ENCODE measurements at places on chromosomes 6 and 20.

DNA sequence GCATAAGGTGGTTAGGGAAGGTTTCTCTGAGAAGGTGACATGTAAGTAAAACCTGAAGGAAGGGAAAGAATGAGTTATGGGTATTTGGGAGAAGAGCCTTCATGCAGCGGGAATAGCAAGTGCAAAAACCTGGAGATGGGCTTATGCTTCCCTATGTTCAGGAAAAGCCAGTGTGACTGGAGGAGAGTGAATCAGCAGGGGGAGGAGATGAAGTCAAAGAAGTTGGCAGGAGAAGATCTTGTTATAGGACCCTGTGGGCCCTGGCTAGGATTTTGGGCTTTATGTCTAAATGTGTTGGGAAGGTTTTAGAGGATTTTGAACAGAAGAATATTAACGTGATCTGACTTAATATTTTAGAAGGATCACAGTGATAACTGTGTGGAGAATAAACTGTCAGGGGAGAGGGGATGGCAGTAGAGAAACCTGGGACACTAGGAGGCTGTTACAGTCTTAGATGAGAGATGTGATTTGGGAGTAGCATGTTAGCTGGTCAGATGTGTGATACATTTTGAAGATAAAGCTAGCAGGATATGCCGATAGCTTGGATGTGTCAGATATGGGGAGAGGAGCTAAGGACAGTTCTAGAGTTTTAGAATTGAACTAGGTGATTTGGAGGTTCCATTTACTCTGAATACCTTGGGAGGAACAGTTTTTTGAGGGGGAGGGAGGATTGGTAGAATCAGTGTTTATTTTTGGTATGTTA, 41.0 kb downstream of the PHF3 start:
- no peak for DNase-seq

DNA sequence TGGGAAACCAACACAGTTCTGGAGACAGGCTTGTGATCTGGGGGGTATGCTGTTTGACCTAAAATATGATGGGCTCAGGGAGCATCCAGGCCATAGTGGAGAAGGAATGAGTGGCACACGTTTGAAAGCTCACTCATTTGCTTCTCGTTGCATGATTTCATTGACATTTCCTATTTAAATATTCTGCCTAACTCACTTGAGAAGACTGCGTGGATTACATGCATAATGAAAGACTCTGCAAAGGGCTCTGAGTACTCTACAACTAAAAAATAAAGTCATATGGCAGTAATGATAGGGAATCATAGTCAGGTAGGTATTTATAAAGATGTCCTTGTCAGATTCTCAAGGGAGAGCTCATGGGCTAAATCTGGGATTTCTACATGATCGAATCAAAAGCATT, 117.9 kb downstream of the LAMP5 start:
- DNase-seq, result no peak

GRCh38 chr6:147855803-147856482, 347.5 kb downstream of the SAMD5 start:
- DNase-seq, result peak; percentile 1

DNA sequence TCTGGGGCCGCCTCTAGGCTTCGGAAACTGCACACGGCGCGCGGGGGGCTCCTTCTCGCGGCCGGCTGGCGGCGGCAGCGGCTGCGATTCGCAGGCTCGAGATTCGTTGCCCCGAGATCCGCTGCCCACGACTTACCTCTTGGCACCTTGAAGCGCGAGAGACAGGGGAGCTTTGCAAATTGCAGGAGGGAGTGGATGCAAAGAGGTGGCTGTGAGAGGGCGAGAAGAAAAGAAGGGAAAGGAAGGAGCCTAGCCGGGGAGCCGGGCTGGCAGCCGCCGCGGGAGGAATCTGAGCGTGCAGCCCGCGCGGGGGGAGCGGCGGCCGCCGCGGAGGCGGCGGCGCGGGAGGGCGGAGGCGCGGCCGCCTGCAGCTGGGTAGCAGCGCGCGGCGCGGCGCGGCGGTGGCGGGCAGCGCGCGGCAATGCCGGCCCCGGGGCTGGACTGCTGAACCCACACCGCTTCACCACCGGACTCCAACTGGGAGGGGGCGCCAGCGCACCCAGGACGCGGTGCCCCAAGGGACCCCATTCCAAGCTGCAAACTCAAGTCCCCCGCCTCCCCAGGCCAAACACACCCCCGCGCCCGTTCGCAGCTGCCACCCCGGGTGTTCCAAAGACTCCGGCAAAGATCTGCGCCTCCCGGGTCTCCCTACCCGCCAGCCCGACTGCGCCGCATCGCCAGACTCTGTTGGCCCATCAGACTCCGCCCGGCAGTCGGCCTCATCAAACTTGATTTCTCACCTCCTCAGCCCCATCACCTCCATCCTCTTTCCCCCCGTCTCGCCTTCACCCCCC, 44.2 kb upstream of the SUPT3H start:
- DNase-seq, result no peak

DNA sequence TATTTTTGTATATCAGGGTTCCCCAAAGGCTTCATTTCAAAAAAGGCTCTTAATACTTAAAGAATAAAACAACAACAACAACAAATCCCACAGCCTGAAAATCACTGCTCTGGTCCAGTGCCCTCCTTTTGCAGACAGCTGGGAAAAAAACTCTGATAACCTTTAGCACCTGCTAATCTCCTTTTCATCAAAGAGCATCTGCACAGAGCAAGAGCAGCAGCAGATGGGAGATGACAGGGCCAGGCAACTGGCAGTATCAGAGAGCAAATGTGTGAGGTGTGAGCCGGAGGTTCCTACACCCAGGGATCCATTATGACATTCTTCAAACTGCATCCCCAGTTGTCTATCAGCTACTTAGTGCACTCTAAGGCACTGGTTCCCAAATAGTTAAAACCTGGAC, 25.7 kb downstream of the TTI1 start:
- no peak for DNase-seq

- no peak for DNase-seq
Measured at GRCh38 chr20:22411627-22412450, 172.5 kb downstream of the FOXA2 start.

DNA sequence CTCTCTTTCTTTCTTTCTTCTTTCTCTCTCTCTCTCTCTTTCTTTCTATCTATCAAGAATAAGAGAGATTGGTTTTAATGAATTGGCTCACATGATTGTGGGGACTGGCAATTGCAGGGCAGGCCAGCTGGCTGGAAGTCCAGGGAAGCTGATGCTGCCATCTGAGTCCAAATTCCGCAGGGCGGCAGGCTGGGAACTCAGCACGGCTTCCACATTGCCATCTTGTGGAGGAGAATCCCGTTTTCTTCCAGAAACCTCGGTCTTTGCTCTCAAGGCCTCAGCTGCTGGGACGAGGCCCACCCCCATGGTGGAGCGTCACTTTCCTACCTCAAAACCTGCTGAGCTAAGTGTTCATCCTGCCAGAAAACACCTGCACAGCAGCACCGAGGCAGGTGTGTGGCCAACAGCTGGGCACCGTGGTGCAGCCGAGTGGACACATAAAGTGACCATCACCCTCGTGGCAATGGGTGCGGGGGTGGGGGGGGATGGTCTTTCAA, 58.8 kb upstream of the SLCO4A1 start:
- no peak for DNase-seq

DNA sequence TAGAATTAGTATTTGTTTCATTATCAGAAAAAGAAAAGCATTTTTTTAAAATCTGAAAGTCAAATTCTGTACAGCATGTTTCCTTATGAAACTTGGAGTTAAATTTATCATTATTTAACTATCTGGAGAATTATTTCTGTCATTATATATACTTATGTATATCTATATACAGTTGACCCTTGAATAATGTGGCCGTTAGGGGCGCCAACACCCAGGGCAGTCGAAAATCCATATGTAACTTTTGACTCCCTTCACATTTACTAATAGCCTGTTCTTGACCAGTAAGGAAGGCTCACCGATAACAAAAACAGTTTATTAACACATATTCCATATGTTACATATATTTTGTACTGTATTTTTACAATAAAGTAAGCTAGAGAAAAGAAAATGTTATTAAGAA, 341.2 kb downstream of the ADGRB3 start:
- no peak for DNase-seq

GRCh38 chr20:5786930-5787795, 37.0 kb downstream of the SHLD1 start:
- DNase-seq, result no peak

GRCh38 chr6:148808786-148809304, 62.0 kb downstream of the UST start:
- DNase-seq, result no peak

- no peak for DNase-seq
Measured at GRCh38 chr6:155521719-155522118, 66.1 kb upstream of the NOX3 start.

- no peak for DNase-seq
Measured at GRCh38 chr6:90399970-90400369, 103.3 kb upstream of the BACH2 start.

- peak; percentile 28 for DNase-seq
Measured at GRCh38 chr6:32413427-32414047, 6.6 kb upstream of the BTNL2 start.

DNA sequence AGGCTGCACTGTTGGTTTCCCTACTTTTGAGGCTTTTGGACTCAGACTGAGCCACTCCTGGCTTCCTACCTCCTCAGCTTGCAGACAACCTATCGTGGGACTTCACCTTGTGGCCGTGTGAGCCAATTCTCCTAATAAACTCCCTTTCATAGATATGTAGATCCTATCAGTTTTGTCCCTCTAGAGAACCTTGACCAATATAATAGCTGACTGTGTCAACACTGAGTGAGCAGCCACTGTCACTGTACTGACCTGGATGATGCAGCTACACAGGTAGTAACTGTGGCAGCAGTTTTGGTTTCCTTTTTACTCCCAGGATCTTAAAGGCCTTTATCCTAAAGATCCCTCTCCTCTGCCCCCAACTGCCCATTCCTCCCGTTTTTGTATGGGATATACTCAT, 70.2 kb downstream of the SLC22A3 start:
- no peak for DNase-seq

DNA sequence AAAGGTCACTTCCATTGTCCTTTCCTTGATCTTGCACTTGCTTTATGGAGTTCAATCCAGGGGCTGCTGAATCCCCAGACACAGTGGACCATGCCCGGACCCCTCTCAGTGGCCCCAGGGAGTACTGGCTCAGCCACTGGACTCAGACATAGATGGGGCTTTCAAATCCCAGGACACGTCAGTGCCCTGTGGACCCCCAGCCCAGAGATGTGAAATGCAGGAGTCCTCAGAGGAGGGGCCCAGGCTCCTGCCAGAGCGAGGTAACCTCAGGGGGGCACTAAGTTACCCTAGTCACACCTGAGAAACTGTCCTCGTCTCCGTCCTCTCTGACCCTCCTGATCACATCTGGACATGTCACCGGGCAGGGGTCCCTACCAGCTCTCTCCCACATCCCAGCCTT, 18.7 kb upstream of the APMAP start:
- DNase-seq, result no peak

- DNase-seq, result no peak
Measured at GRCh38 chr6:133637874-133638273, 251.0 kb upstream of the TCF21 start.

- DNase-seq, result no peak
Measured at GRCh38 chr6:29941016-29941415, 1.3 kb upstream of the HLA-A start.

DNA sequence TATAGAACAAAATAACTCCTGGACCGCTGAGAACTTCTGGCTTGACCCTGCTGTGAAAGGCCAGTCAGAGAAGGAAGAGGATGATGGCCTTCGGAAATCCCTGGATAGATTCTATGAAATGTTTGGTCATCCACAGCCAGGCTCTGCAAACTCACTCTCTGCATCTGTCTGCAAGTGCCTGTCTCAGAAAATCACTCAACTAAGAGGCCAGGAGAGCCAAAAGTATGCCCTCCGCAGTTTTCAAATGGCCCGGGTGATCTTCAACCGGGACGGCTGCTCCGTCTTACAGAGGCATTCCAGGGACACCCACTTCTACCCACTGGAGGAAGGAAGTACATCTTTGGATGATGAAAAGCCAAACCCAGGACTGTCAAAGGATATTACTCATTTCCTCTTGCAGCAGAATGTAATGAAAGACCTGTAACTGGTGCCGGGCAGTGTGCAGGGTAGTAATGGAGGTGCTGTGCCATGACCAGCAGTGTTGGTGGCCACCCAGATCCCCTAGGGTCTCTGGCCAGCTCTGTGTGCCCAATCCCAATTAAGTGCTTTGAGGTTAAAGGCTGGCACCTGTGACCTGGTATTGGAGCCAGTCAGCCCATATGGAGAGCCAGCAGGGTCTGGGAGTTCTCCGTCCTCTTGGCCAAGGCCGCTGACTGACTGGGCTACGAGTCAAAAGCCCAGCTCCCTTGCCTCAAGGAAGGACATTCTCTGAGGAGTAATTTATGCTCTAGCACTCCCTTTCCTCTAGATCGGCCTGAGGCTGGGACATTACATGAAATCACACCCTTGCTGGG, 87.1 kb downstream of the TRMT6 start:
- peak; percentile 51 for DNase-seq

- no peak for DNase-seq
Measured at GRCh38 chr6:134247231-134247833, 70.6 kb downstream of the SGK1 start.

- DNase-seq, result no peak
Measured at GRCh38 chr6:157744102-157744601, 78.9 kb upstream of the SNX9 start.

GRCh38 chr20:57243480-57244220, 22.8 kb downstream of the BMP7 start:
- DNase-seq, result no peak

DNA sequence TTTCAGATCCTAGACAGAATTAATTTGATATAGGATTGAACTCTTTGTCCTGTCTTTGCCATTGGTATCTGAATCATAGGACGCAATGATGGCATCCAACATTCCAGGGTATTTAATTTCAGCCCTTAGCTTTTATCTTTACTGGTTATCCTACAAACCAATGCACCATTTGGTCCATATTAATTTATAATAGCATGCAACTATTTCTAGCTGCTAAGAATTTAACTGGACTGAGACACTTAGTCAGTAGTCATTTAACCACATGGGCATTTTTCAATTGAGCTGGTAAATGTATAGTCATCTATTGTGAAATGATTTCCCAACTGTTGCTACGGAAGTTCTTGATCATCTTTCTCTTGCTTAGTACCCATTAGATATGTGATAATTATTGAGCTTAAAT, 141.1 kb downstream of the CD164 start:
- no peak for DNase-seq

DNA sequence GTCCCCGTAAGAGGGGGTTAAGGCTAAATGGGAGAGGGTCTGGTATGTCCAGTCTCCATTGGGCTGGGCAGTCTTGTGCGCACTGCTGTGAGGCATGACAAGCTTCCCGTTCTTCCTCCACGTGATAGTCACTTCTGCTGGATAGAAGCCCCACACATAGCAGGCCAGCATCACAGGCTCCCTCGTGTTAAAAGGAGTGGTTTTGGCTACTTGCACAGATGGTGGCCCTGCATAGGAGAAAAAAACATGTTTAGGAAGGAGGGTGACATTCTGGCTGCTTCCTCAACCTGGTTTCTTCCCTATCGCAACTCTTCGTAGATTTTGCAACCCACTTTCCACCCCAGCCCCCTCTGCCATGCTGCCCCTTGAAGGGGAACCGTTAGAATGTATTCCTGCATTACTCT, 3.6 kb downstream of the HLA-DMB start:
- DNase-seq, result no peak

GRCh38 chr6:157046776-157047175, 269.6 kb downstream of the ARID1B start:
- no peak for DNase-seq

All from non-pigmented ciliary epithelial cell (primary cell).